ENCODE measurements at places on chromosomes 7 and 10. TPM values are rescaled to one million over a fixed set of nuclear protein-coding genes. Genes with fewer than 3 reads are reported as not detected.

Gene AKR1B15
- not detected for total RNA-seq

Gene CADPS2
- total RNA-seq: not detected

Gene AASS
- total RNA-seq: 1.5 TPM

Gene TRIM50
- total RNA-seq: 0.17 TPM

Gene AGBL3
- 2.5 TPM for total RNA-seq

Gene NRCAM
- 7.0 TPM for total RNA-seq

Gene COL26A1
- total RNA-seq: not detected

Gene INMT
- total RNA-seq: 0.36 TPM

Gene KIAA1549
- total RNA-seq: not detected

Gene PNLIPRP3
- total RNA-seq: not detected

Gene CYP2W1
- not detected for total RNA-seq

Gene CPVL
- total RNA-seq: 3.8 TPM

Gene PLA2G12B
- not detected for total RNA-seq

Gene IFT22
- total RNA-seq: 2.7 TPM

Gene VAX1
- total RNA-seq: not detected

Gene ZDHHC16
- 6.5 TPM for total RNA-seq

Gene MAT1A
- total RNA-seq: not detected

Gene SYCE1
- 0.30 TPM for total RNA-seq

Gene KCNIP2
- 0.77 TPM for total RNA-seq

Gene NACAD
- total RNA-seq: 0.08 TPM

Gene RAMP3
- total RNA-seq: not detected

Gene PLEKHS1
- total RNA-seq: not detected

Gene FAM180A
- not detected for total RNA-seq

Gene CFAP43
- not detected for total RNA-seq

Gene PRKCQ
- total RNA-seq: 43.4 TPM

Gene DEPP1
- total RNA-seq: not detected

Gene RADIL
- total RNA-seq: not detected

Gene ASB10
- not detected for total RNA-seq

Gene LDB3
- total RNA-seq: 0.08 TPM

Gene TRPV5
- not detected for total RNA-seq

Gene MBLAC1
- total RNA-seq: 4.4 TPM

Gene IDI2
- total RNA-seq: not detected

Gene TSPAN15
- 2.5 TPM for total RNA-seq

Gene TUBB8
- total RNA-seq: not detected

Gene GIMAP4
- 20.7 TPM for total RNA-seq

Gene SSC4D
- total RNA-seq: not detected

Gene CALML5
- total RNA-seq: not detected

All from CD4-positive, alpha-beta T cell (primary cell).